Activated naive CD4-positive, alpha-beta T cell treated with anti-CD3 and anti-CD28 coated beads, Interleukin-2, amount 50 U/mL, for 72 hours (primary cell): ENCODE measurements at places on chromosomes 12 and 14. TPM values are rescaled to one million over a fixed set of nuclear protein-coding genes. Genes with fewer than 3 reads are reported as not detected.

Gene MYH6
- not detected for total RNA-seq

GRCh38 chr14:24794644-24795305 lies 160.8 kb upstream of the GZMB start:
- no peak for DNase-seq

GRCh38 chr14:91375720-91376452 lies 41.7 kb downstream of the CCDC88C start:
- DNase-seq, result no peak

DNA sequence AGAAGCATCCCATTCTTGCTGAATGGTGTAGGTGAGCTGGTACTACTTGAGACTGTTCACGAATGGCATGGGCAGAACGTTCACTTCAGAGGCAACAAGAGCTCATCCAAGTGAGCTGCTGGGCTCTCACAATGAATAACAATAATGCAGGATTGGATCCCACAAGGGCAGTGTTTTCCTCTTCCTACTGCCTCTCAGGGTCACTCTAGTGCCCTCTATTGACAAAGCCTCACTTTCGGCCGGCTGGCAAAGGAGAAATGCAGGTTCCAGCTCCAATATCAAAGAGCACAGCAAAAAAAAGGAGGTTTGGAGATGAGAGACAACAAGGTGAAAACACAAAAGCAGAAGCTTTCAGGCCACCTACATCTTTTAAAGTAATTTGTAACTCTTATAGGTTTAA lies 74.6 kb upstream of the MYF6 start:
- no peak for DNase-seq

GRCh38 chr12:69821456-69822159 lies 3.4 kb upstream of the MYRFL start:
- no peak for DNase-seq

DNA sequence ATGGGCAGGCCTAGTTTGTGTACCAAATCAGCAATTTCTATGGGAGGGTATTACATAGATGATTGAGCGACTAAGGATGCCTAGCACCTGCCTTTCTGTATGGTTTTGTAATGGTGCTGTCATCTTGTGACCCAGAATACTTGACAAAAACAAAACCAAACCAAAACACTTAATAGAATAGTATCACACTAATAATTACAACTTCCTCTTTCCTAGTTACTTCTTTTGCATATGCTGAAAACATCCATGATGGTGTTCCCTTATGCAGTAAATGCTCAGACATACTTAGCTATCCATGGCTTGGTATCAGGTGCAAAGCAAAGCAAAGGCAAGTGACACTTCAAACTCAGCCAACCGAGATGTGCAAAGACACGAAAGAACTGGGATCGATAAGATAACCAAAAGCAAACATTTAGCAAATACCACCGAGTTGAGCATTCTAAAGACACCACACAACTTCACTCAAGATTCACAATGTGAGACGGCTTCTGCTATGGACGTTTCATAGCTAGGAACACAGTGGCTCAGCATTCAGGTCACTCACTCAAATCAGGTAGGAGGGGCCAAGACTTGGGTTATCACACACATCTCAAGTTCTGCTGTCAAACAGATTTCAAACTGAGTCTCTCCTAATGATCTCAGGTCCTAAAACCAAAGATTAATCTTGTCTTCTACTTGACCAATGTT lies 24.3 kb downstream of the PPP1CC start:
- no peak for DNase-seq

- no peak for DNase-seq
Measured at GRCh38 chr12:46205294-46205693, 63.5 kb downstream of the SLC38A1 start.

GRCh38 chr12:67540920-67541624 lies 107.5 kb upstream of the DYRK2 start:
- no peak for DNase-seq

GRCh38 chr14:103185051-103186029 lies 62.1 kb downstream of the TNFAIP2 start:
- DNase-seq, result peak; percentile 26

Gene PLD4
- total RNA-seq, result not detected

Gene CRACR2A
- 7.3 TPM for total RNA-seq

- peak; percentile 74 for DNase-seq
Measured at GRCh38 chr14:77133720-77134338, 7.8 kb downstream of the ZDHHC22 start.

- DNase-seq, result no peak
Measured at GRCh38 chr12:131592972-131593371, 117.9 kb upstream of the SFSWAP start.
